ENCODE measurements at places on chromosomes 1 and 21.
A peak's percentile ranks its signal among the peaks of the same experiment; 100 is the strongest.

DNA sequence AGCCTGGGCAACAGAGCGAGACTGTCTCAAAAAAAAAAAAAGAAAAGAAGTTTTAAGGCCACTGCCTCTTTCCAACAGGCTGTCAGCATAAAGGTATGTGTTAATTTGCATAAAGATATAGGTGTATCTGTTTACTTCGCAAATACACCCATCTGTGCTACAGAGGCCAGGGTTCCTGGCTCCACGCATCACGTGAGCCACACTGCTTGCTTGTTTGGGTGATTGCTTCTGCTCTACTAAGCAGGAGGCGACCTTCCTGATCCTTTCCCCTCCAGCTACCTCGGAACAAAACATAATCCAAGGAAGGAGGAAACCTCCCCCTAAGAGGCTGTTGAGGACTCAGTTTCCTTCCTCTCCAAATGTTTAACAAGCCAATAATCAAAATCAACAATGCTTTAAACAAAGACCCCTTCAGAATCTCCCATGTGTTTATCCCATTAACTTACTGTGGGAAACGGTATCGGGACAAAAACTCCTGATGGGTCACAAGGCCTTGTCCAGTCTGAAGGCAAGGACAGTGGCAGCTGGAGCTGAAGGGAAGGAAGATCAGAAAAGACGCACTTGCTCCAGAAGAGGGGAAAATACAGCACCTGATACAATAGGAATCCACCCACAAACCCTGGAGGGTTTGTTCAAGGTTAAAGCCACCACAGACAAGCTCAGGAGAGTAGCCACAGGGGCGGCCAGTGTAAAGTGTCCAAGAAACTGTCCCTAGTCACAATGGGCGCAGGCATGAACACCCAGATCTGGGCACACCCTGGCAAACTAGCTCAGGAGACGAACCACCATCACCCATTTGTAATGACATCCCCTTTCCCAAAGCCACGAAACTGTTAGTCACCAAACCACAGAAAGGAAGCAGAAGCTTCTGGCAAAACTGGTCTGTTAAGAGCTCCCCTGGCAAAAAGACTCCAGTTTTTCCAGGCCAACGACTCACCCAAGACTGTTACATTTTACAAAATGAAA is 17.2 kb downstream of the CTNNBIP1 start:
- DNase-seq: no peak

DNA sequence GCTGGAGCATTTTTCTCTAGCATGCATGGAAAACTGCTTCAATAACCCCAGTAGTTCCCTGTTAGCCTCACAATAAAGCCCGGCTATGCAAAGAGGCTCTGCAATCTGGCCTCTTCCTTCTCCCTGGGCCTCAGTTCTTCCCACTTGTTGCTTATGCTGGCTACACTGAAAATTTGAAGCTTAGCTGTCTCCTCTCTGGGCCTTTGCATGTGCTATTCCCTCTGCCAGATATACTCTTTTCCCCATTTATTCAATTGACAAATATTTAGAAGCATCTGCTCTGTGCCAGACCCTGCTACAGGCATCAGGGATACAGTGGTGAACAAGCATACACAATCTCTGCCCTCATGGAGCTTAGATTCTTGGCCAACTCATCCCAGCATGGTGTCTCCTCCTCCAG is 15.3 kb downstream of the CRYBG2 start:
- DNase-seq: no peak

- no peak for DNase-seq
These were observed 160.6 kb downstream of the HMCN1 start for GRCh38 chr1:185894791-185895190.

DNA sequence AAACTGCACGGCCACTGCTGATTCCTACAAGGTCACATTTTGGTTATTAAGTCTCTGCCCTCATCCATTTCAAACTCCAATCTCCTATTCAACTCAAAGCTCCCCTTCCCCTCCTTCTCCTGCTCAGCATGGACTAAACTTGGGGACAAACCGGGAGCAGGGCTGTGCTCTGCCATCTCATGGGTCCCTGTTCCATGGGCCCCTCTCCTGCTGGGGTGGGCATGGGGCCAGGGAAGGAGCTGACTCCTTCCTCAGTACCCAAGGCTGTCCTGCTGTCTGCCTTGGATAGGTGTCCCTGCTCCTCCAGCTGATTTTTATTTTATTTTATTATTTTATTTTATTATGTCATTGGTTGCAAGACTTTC is 27.1 kb downstream of the TNNT2 start:
- DNase-seq: no peak

GRCh38 chr1:19347533-19348172 is 35.5 kb downstream of the SLC66A1 start:
- DNase-seq: no peak

DNA sequence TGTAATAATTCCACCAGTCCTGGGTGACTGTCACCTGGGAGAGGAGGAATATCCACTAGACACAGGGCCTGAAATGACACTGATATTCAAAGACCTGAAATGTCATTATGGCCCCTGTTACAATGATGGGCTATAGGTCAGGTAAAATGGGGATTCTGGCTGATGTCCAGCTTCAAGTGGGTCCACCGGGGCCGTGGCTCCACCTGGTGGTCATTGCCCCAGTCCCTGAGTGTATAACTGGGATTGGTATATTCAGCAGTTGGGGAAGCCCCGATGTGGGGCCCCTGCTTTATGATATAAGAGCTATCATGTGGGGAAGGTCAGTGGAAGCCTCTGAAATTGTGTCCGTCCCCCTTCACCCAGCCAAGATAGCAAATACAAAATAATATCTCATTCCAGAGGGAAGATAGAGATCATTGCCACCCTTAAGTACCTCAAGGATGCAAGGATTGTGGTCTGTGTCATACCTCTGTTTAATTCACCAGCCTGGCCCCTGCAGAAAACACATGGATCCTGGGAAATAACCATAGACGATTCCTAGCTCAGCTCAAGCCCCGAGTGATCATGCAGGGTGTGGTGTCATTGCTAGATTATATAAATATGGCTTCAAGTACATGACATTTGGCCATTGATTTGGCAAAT is 19.4 kb downstream of the PLEKHO1 start:
- peak; percentile 75 for DNase-seq

- DNase-seq: no peak
These were observed 71.2 kb downstream of the DPYD start for GRCh38 chr1:97849345-97850340.

GRCh38 chr1:84892705-84893618 is at the start of gene LPAR3:
Gene LPAR3, minus strand, starts transcription at chr1:84893206. Its CDS starts 27,086 bp downstream, at chr1:84866120.
- peak; percentile 76 for DNase-seq

GRCh38 chr21:38424305-38425019 is 73.8 kb downstream of the ERG start:
- DNase-seq: no peak

DNA sequence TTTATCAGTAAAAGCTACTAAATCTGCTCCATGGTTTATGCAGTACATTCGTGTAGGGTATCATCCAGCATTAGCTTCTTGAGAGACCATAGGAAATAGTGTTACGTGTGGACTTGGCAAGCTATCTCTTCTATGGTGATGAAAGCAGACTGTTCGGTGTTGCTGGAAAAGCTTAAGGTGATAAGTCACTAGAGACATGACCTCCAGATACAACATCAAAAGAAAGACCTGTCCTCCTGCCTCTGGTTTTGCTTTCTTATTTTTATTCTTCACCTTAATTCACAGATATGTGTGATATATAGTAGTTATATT is 53.5 kb upstream of the S1PR1 start:
- DNase-seq: no peak

DNA sequence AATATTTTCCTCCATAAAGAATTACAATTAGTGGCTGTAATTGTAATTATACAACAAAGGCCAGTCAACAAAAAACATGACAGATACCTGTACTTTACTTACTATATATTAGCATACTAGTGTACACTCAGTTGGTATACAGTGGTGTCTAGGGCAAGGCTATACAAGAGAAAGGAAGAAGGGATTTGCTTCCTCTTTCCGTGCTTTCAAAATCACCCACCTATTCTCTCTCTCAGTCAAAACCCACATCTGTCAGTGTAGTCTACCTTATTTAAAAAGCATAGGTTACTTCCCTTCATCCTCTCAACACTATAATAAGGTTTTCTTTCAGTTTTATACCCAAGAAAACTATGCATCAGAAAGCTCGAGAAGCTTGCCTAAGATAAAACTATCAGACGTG is 355.8 kb upstream of the NR5A2 start:
- no peak for DNase-seq

- no peak for DNase-seq
These were observed 535.7 kb downstream of the BRINP3 start for GRCh38 chr1:189941922-189942321.

DNA sequence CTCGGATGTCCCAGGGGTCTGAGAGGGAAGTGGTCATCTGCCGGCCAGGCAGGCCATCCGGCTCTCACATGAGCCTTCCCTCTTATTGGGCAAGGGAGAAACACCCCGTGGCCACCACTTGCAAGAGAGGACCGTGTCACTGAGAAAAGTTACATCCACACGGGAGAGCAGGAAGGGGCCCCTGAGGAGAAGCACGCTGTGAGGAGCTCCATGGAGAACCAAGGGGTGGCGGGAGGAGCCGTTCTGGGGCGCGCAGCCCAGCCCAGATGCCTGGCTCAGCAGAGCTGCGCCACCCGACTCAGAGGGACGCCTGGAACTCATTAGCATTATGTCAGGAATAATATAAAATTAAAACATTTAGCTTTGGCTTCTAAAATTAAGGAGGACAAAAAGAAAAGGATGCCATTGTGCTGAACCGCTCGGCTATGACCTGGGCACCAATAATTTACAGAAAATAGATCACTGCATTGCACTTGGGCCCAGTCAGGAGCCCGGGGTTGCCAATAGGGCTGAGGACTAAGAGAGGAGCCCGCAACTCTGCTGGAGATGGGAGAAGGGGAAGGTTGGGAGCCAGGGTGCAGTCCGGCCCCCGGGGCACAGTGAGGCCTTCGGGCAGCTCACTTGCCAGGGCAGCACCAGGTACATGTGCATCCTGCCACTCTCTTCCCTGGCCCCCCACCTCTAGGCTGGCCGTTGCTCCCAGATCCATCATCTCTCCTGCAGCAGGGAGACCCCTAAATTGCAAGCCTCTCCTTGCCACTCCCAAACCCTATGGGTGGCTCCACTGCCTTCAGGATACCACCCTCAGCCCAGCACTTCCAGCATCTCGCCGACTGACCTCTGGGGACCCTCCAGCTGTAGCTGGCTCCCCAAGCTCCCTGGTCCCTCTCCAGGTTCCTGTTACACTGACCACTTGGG is 84.8 kb downstream of the DMRTB1 start:
- no peak for DNase-seq

DNA sequence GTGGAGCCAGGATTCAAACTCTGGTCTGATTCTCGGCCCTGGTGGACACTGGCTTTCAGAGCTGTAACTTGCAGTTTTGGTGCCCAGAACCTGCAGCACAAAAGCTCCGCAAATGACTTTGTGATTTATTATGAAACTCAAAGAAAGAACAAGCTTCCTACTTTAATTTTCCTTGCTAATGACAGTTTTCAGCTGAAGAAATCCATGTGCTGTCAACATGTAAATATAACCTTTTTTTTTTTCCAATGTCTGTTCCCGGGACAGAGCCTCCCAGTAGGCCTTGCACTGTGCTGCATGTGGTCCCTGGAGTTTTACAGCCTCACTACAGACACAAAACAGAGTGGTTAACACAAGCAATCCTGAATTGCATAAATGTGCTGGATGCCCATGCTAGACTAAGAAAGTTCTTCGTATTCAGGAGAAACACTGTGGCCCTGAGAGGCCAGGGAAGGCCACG is 62.3 kb upstream of the ANGPTL1 start:
- DNase-seq: no peak

Measured in activated CD8-positive, alpha-beta memory T cell treated with anti-CD3 and anti-CD28 coated beads for 24 hours (primary cell).